ENCODE measurements at places on chromosomes 12 and 14.

- DNase-seq = no peak
Observed at GRCh38 chr12:1170411-1170810, 179.4 kb downstream of the ERC1 start.

DNA sequence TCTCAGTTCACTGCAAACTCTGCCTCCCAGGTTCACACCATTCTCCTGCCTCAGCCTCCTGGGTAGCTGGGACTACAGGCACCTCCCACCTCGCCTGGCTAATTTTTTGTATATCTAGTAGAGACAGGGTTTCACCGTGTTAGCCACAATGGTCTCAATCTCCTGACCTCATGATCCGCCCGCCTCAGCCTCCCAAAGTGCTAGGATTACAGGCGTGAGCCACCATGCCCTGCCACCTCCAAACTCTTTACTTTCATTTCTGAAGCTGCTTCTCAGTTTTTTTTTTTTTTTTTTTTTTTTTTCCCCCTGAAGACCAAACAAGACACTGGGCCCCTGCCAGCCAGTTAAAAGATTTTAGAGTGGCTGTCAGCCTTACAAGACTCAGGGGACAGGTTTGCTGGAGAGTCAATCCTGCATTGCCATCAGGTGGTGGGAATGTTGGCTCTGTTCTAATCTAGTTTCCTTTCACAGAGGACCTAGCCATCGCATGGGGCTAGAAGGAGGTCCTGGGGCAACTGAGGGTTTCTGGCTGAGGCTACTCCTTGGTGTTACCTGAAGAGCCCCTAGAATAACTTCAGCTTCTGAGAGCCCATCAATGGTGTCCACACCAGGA is 37.4 kb upstream of the HIGD1C start:
- DNase-seq = no peak

GRCh38 chr14:105167303-105168092 is 1.1 kb downstream of the JAG2 start:
- DNase-seq = peak; percentile 62

DNA sequence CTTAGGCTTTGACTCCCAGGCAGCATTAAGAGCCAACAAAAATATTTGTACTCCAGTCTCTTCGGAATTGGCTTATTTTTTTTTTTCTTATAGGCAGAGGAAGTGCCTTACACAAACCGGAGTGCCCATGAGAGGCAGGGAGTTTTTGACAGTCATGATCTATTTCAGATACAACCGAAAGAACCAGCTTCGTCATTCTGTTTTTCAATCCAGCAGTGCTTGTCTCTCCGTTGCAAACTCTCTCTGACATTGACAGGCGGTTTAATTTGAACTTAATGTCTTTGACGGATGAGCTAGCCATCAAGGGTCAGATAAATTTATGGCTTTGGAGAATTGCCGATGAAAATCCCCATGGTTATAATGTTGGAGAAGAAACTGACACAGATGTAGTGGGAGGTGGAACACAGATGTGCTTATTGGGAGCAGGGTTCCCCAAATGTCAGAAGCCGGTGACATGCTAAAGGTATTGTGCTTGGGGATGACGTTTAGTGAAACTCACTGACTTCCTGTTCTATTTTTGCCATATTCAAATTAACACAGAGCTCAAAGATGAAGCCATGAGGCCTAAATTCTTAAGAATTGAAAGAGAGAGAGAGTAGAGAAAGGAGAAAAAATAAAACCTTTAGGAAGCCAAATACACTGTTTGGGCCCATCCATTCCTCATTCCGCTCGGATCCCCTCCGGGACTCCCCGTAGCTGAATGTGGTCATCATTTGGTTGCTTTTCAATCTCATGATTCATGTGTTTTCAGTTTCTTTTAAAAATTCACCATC is 59.7 kb downstream of the PLXNC1 start:
- no peak for DNase-seq

GRCh38 chr12:124543052-124543589 is 24.3 kb downstream of the NCOR2 start:
- DNase-seq = peak; percentile 42

DNA sequence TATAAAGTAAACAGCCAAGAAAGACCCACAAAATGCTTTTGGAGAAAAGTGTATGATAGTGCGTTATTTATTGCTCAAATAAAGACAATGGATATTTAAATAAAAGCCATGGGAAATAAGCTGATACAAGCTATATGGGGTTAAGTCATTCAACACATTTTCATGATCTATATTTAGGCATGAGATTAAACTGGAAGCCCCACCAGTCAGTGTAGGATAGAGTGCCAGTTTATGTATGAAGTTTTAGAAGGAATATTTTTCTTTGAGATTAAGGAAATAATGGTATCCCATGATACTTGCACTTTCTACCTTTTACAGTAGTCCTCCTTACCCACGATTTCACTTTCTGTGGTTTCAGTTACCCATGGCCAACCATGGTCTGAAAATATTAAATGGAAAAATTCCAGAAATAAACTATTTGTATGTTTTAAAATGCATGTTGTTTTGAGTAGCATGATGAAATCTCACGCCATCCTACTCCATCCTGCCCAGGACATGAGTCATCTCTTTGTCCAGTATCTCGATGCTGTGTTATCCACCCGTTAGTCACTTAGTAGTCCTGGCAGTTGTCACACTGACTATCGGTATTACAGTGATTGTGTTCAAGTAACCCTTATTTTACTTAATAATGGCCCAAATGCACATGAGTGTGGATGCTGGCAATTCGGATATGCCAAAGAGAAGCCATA is 22.3 kb downstream of the SYT1 start:
- DNase-seq = no peak

GRCh38 chr14:36582874-36583241 is 444 bp upstream of the NKX2-8 start:
- DNase-seq = no peak

DNA sequence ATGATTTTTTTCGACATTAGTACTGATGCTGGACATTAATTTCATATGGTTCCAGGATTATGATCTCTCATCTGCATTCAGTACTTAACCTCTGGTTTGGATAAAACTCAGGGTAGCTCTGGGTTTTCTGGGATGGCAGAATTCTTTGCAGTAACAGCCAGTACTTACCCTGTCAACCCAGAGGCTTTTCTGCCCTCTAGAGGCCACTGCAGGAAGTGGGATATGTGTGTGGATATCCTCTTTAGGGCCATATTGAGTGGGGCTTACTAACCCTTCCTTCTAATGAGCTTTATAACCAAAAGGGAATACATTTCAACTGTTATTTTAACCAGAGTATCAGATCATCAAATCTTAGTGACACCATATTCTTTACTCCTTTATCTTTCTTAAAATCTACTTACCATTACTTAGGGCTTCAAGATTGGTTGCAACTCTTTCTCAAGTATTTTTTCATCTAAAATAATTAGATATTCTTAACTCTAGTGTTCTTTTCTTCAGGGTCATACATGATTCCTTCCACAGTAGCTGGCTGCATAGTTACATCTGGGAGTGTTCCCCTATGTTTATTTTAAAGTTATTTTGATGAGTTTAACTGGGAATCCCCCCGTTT is 488.0 kb upstream of the STXBP6 start:
- no peak for DNase-seq

GRCh38 chr12:55843431-55843830 is 695 bp upstream of the MMP19 start:
- no peak for DNase-seq

DNA sequence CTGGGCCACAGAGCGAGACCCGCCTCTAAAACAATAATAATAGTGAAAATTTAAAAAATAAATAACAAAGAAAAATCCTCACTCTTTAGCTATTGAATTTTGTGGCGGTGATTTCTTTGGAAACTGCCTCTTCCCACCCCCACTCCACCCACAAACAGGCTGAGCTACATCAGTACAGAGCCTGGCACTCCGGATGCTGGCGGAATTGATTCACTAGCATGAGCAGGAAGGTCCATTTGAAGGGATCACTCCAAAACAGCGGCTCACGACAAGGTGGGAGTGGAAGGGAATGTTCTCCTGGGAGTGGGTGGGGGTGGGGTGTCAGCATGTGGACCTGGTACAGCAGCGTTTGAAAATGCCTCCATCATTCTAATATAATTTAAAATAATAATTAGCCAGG is 26.1 kb downstream of the CCDC177 start:
- DNase-seq = no peak

DNA sequence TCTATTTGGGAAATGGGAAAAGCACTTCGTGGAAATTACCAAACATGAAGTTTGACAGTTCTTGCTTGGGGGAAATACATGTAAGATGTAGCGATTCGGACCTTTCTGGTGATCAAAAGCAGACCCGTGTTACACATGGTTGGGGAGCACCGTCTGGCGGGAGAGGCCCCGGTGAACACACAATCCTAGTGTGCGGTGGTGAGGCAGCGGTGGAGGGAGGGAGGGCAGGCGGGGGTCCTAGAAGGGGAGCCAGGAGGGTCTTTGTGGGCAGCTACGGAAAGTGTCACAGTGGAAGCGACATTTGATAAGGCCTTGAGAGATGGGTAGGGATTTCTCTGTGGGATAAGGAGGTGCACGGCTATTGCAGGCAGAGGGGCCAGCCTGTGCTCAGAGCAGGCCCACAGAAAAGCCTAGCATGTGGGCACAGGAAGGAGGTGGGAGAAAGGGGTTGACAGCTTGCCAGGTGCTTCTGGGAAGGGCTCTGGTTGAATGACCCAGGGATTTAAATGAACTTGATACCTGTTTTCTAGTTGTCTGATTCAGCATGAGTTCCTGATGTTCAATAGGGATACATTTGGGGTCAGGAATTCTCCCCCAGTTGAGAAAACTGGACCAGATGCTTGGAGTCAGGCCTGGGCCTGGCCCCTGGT is 7.2 kb downstream of the MVK start:
- DNase-seq = no peak

- DNase-seq = no peak
Observed at GRCh38 chr14:100428727-100429126, 105.6 kb downstream of the SLC25A47 start.

- no peak for DNase-seq
Observed at GRCh38 chr12:20063116-20063515, 305.2 kb upstream of the PDE3A start.

DNA sequence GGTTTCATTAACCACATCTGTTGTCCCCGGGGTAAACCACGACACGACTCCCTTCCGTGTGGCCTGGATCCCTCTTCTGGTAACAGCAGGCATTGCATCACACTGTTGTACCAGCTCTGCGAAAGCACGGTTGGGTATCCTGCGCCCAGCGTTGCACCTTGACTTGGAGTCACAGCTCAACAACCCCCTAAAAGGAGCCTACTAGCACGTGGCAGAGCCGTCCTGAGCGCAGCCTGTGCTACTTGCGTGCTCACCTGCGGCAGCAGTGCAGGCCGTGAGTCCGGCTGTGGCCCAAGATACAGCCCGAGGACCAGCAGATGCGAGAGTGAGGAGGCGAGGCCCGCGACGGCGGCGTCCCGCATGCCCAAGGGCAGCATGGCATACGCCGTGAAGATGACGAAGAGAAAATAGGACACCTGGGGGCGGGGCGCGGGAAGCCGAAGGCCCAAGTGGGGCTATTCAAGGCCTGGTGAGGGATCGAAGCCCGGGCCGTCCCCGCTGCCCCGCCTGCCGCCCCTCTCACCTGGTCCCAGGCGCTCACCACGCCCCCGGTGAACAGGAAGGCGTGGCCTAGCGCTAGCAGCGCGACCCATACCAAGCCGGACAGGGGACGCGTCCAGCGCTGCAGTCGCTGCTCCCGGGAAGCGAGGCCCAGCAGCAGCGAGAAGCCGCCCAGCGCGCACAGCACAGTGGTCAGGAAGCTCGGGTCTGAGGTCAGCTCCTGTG is 2.4 kb downstream of the ADCY4 start:
- peak; percentile 92 for DNase-seq

- no peak for DNase-seq
Observed at GRCh38 chr12:64797156-64797555, 27.3 kb upstream of the TBC1D30 start.

DNA sequence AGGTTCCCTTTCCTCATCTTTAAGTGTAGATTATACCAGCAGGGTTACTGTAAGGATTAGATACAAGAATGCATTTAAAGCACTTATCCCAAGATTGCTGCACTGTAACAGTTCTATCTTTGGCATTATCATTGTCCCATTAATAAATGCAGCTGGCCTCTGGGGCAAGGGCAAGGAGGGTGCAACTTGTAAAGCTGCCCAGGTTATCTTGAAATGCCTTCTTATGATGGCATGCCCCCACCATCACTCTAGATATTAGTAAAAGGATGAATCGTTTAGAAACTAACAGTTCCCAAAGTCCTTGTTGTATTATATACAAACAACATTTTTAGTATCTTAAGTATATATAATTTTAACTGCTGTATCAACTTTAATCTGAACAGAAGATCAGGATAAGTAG is 6.8 kb downstream of the LTA4H start:
- no peak for DNase-seq

- DNase-seq = no peak
Observed at GRCh38 chr12:45322810-45323209, 106.9 kb downstream of the ANO6 start.

- DNase-seq = no peak
Observed at GRCh38 chr12:39672976-39673375, 53.4 kb upstream of the ABCD2 start.

DNA sequence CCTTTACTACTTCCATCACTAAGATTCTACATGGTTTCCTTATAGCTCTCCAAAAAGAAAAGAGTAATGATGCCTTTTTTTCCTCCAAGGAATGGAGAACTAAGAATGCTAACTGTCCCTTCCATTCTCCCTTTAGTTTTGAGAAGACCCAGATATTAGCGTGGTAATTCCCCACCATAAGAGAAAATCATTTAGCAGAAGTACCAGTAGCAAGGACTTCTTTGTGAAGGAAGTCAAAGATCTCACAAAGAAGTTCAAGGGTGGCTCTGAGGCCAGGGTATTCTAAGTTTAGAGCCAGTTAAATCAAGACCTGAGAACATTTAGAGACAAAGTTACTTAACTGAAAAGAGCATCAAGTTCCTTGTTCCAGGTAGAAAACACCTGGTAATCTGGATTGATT is 7.3 kb downstream of the USP15 start:
- DNase-seq = no peak

DNA sequence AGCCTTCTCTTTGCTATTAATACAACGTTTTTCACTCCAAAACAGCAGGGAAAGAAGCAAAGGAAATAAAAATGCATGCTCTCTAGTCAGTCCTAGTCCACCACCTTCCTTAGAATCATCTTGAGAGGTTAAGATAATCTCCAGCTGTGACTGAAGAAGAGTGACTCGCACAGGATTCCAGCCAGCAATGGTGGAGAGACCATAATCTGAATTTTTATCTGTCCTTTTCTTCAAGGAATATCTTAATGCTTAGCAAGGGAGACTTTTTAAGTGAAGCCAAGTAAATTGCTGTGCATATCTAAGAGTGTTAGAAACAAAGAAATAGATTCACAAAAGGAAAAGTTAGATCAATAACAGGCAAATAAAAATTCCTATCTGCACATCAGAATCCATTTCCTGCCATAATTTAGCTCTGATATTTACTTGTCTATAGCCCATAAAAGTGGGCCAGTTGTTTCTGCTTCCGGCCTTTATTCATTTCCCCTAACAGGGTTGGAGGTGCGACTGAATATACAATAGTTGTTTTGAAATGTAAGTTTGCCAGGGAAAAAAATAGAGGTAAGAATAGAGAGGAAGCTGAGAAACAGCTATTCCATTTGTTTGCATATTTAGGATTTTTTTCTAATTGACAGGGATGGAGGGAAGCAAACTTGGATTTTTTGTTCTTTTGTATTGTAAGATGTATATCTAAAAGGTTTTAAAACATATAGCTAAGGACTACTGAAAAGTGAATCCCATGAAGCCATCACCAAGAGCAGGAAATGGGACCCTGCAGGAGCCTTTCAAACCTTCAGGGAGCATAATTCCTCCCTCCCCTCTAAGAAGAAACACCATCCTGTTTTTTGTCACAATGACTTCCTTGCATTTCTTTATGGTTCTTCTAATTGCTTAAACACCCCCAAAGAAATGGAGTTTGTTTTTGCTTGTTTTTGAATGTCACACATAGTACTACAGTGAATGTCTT is 154.0 kb downstream of the ITPR2 start:
- DNase-seq = no peak

Data from DMS79 treated with DMSO at 0.1 percent for 48 hours (cell line).